CD4-positive, alpha-beta T cell treated with Interleukin-6 for 4 hours (primary cell): ENCODE measurements at places on chromosomes 11 and 22.

GRCh38 chr11:1840780-1841480 is 2.1 kb downstream of the TNNI2 start:
- DNase-seq = no peak

DNA sequence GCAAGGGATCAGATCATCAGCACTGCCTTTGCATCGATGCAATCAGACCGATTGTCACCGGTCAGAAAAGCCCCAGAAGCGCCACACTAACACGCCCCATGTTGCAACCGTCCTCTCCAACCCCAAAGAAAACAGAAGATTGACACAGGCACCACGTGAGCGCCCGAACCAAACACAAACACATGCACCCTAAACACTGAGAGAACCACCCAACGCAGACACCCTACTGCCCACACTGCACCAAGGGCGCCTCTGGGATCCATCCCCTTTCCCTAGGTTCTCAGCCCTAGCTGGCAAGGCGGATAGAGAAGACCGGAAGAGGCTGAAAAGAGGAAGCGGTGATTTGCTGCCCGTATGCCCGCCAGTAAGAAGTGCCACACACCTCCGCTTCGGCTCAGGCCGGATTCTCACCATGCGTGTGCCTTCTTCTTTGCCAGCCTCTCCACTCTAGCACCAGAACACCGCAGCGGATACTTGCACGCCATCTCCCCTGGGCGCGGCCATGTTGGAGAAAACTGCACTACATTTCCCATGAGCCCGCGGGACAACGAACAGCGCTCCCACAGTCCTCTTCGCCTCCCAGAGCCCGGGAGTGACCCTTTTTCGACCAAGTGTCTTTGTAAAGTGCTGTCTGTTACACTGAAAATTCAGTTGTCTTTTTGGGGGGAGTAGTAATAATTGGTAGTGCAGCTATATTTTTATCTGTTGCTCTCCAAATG is at the start of gene ALKBH8:
Gene ALKBH8, minus strand, starts transcription at position 517 of the 719 bp plus-strand sequence. CDS start 4,842 bp downstream, outside the sequence.
- DNase-seq = peak; percentile 78

- no peak for DNase-seq
Measured at GRCh38 chr11:126522152-126522551, 166.7 kb downstream of the ST3GAL4 start.

DNA sequence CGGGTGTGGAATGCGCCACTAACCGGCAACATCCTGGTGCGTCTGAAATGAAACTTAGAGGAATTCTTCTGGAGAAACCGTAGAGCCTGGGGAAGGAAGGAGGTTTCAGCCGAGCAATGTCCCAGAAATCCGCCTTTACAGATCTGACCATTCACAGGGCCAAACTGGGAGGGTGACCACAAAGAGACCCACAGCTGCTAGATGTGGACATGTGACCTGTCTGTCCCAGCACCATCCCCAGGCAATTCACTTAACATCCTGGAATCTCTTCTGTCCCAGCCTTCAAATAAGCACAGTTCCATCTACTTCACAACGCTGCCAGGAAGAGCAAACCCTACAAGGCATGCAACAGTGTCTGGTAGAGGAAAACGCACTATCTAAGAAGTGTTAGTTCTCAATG is 9.8 kb downstream of the MCAT start:
- no peak for DNase-seq

GRCh38 chr11:18540207-18541009 is 13.7 kb upstream of the TSG101 start:
- no peak for DNase-seq

- DNase-seq = no peak
Measured at GRCh38 chr11:102085864-102086551, 24.2 kb upstream of the YAP1 start.

GRCh38 chr11:30313580-30313979 is 9.3 kb upstream of the ARL14EP start:
- no peak for DNase-seq

DNA sequence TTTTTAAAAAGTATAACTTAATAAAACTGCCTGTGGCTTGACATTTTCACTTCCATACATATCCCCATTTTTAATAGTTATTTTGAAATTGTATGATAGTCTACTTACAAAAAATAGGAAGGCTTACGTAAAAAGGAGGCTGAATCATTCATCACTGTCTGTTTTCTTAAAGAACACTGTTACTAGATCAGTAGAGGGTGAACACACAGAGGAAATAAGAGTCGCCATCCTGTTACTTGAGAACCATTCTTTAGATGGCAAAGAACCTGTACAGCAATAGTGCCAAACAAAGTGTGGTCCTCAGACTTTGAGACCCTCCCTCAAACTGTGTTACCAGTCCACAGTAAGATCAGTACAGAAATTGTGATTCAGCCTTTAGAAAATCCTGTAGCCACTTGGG is 180.7 kb downstream of the PGR start:
- DNase-seq = no peak

DNA sequence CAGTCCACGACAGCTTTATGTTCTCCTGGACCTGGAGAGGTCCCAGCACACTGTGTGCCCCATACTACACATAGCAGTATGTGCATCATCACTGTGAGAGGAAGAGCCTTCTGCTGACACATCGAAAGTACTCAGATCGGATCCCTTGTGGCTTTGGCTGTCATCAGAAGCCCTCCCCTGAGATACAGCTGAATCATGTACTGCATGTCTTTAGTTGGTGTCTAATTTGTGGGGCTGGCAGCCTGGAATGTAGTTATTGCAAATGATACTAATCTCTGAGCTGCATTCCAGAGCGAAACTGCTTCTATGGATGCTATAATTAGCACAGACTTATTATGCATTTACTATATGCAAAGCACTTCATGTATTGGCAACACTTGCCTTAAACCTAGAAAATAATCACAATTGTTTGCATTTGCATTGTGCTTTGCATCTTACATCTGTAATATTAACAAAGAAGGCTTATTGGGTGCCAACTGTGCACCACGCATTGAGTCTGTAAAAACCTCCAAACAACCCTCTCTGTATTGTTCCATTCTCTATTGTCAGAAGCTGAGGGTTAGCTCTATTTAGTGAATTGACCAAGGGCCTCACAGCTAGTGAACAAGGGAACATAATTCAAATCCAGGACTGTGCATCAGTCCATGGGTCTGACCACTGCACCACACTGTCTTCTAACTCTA is 89.2 kb upstream of the CRTAM start:
- peak; percentile 68 for DNase-seq

- no peak for DNase-seq
Measured at GRCh38 chr11:134678744-134679143, 266.7 kb upstream of the B3GAT1 start.

DNA sequence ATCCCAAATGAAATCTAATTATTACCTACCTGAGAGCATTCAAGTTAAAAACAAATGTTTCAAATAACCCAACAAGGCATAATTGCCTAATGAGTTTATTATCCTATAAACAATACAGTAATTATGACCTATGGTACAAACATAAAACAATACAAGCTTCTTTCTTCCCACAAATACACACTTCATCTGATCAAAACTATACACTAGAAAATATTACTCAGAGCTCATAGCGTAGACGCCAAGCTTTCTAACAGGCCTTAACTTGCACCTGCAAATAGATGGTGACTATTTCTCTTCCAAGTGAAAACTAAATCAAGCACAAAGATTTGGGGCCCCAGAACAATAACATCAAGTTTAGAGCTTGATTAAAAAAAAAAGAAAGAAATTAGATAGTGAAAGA is 78.1 kb downstream of the SOX6 start:
- no peak for DNase-seq

GRCh38 chr22:50015451-50016307 is 3.1 kb upstream of the IL17REL start:
- DNase-seq = no peak

DNA sequence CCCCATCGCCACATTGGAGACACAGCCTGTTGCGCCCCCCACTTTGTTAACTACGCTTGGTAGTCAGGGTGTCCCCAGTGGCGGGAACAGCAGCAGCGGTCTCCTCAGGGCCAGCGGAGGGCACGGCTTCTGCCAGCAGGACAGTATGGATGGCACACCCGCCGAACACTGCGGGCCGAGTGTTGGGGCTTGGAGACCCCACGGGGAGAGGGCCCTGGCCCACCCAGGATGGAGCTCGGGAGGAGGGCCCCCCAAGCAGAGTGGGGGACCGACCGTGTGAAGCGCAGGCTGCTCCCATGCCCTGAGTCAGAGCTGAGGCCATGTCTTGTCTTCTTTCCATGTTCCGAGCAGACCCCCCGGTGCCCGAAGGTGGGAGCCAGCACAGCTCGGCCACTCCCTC is 17.8 kb downstream of the MRPL23 start:
- DNase-seq = no peak

- no peak for DNase-seq
Measured at GRCh38 chr22:50626850-50627641, 906 bp downstream of the ARSA start.

DNA sequence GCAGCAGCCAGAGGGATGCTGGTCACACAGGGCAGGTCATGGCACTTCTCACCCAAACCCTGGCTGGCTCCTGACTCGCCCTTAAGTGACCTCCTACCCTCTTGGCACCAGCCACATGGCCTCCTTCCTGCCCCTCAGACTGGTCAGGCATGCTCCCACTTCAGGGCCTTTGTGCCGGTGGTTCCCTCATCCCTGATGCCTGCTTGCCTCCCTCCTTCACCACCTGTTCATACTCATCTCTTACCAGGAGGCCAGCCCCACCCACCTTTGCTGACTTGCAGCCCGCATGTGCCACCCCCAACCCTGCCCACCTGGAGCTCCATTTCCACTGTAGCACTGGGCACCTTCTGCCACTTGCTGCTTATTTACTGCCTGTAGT is 20.1 kb downstream of the GNAZ start:
- no peak for DNase-seq

- DNase-seq = no peak
Measured at GRCh38 chr11:96763244-96763643, 373.4 kb downstream of the JRKL start.

- no peak for DNase-seq
Measured at GRCh38 chr22:39169797-39170466, 17.5 kb upstream of the CBX7 start.

DNA sequence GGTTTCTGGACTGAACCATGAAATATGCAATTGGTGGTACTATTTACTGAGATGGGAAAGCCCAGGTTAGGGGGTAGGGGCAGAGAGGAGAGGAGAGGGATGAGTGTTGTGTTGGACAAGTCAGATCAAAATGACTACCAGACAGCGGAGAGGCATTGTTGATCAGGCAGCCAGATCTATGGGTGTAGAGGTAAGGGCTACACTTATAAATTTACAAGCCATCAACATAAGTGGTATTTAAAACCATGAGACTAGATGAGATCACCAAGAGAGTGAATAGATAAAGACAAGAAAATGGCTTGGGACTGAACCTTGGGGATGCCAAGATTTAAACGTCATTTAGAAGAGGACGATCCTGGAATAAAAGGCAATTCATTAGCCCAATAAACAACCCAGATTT is 123.4 kb downstream of the NXPE2 start:
- no peak for DNase-seq

DNA sequence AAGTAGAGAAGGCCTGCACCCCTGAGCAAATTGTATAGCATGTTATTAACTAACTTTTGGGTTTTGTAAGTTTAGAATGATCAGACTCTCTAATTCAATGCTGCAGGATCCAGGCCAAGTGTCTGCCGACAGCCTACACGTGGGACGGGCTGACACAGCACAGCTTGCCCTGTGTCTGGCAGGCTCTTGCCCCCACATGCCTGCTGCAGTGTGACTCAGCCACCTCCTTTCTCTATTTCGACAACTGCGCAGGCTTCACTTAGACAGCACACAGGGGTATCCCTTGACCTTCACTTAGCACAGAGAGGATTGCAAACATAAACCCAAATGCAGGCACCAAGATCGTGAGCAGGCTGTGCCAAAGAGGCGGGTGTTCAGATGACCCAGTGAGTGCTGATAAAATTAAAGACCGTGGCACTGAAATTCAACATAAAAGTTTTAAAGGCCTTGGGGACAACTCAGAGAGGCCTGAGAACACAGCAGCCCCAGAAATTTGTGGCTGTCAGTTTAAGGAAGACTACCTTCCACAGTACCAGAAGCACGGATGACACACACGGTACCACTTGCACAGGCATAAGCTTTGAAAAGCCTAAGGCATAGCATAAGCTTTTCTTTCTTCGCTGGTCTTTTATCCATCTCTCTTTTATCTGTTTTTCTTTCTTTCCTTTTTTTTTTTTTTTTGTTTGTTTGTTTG is 37.8 kb downstream of the SCN3B start:
- no peak for DNase-seq

DNA sequence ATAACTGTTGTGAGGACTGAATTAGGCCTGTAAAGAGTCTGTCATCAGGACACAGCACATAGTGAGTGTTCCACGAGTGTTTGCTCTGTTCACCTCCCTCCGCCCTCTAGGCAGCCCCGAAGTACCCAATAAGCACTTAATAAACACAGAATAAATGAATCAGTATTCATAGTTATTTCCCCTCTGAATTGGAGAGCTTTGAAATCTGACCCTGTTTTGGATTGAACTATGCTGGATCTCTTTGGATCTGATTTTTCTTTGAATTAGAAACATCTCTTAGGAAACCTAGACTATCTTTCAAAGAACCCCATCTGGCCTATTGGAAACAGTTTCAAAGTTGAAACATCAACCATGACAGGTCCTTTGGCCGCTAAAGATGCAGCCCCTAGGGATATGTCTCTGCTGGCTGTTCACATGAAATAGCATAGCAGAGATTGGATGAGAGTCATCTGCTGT is 615.5 kb downstream of the NTM start:
- DNase-seq = no peak

GRCh38 chr22:36928786-36929535 is 15.5 kb downstream of the CSF2RB start:
- no peak for DNase-seq

GRCh38 chr11:126703662-126704061 is 296.9 kb downstream of the KIRREL3 start:
- no peak for DNase-seq

GRCh38 chr11:67400251-67400941 is 1.3 kb downstream of the PPP1CA start:
- DNase-seq = no peak

DNA sequence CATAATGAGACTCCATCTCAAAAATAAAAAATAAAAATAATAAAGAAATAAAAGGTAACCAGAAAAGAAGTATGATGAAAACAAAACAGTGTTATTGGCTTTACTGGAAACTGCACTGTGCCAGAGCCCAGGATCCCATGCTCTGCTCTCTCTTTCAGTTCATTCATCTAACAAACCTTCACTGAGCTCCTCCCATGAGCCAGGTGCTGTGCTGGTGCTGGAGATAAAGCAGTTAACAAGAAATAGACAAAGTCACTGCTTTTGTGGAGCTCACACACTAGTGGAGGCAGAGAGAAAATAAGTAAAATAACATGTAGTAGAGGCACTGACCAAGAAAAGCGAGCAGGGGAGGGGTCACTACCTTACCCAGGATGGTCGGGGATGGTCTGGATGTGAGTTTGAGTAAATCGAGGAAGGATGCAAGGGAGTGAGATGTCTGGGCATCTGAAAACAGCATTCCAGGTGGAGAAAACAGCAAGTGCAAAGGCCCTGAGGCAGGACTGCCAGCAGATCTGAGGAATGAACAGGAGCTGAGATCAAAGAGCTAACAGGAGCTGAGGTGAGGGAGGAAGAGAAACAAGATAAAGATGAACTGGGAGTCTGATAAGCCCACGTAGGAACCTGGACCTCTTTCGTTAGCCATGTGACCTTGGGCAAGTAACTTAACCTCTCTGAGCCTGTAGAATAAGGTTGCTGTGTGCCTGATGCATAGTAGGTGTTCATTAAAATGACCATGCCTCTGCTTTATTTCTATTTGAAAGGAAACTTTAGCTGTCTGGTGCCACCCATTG is 31.3 kb upstream of the CD82 start:
- DNase-seq = no peak
